ENCODE measurements at places on chromosomes 13 and 19. TPM values are rescaled to one million over a fixed set of nuclear protein-coding genes. Genes with fewer than 3 reads are reported as not detected.

The PPP1R37 gene
- 64.9 TPM for total RNA-seq

The TDRD12 gene
- total RNA-seq = not detected

The CBY2 gene
- total RNA-seq = not detected

The CNN1 gene
- total RNA-seq = 520 TPM

The ZNF415 gene
- 17.0 TPM for total RNA-seq

The ZNF730 gene
- total RNA-seq = 7.8 TPM

The METTL21C gene
- not detected for total RNA-seq

The PCDH20 gene
- total RNA-seq = 7.3 TPM

The NCAN gene
- total RNA-seq = 0.36 TPM

The CEACAM20 gene
- total RNA-seq = not detected

The HNRNPL gene
- 326 TPM for total RNA-seq

The LILRA1 gene
- total RNA-seq = not detected

Measured in cardiac muscle cell (in vitro differentiated cells and primary cell).